ENCODE measurements at places on chromosomes 13 and 19. TPM values are rescaled to one million over a fixed set of nuclear protein-coding genes. Genes with fewer than 3 reads are reported as not detected.

APOC1 gene
- 1.5 TPM for total RNA-seq

U2AF2 gene
- 60.8 TPM for total RNA-seq

SELENOV gene
- total RNA-seq = not detected

PCDH8 gene
- total RNA-seq = not detected

All from dermis lymphatic vessel endothelial cell (primary cell).